ENCODE measurements at places on chromosomes 3 and 15.

DNA sequence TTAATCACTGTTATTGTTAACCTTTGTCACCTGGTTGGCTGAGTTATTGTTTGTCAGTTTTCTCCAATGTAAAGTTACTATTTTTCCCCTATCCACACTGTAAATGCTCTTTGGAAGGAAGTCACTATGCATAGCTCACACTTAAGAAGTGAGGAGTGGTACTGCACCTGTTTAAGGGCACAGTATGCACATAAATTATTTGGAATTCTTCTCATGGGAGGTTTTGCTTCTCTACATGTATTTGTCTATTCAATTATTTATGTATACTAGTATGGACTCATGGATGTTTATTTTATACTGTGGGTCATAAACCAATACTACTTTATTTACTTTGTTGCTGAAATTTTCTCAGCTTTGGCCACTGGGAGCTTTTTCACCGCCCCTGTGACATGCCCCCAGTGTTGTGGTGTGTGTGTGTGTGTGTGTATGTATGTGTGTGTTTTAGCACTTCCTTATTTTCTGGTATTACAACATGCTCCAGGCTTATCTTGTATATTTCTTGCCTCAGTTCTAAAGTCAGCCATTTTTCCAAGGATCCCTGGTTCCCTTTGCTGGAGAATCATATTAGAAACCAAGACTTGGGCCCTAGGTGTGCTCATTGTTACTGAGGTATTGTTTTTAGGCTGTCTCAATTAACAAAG lies 290.5 kb downstream of the KBTBD8 start:
- DNase-seq, result no peak

GRCh38 chr3:70620367-70620766 lies 307.9 kb upstream of the MDFIC2 start:
- no peak for DNase-seq

DNA sequence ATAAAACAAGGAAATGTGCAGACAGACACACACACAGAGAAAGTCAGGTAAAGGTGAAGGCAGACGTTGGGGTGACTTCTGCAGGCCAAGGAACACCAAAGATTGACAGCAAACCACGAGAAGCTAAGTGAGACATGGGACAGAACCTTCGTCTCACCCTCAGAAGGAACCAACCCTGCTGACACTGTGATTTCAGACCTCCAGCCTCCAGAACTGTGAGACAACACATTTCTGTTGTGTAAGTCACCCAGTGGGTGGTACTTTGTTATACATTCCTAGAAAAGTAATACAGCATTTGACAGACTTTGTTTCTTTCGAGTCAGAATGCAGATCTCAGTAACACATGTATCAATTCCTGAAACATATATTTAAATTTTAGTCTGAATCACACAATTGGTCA lies 7.1 kb downstream of the WDR72 start:
- DNase-seq, result no peak

- no peak for DNase-seq
These were observed 9.6 kb downstream of the MESP2 start for GRCh38 chr15:89785774-89786140.

- peak; percentile 10 for DNase-seq
These were observed 235.3 kb upstream of the ST8SIA2 start for GRCh38 chr15:92158426-92158825.

GRCh38 chr3:130850044-130850797 lies 43.7 kb upstream of the ATP2C1 start:
- no peak for DNase-seq

DNA sequence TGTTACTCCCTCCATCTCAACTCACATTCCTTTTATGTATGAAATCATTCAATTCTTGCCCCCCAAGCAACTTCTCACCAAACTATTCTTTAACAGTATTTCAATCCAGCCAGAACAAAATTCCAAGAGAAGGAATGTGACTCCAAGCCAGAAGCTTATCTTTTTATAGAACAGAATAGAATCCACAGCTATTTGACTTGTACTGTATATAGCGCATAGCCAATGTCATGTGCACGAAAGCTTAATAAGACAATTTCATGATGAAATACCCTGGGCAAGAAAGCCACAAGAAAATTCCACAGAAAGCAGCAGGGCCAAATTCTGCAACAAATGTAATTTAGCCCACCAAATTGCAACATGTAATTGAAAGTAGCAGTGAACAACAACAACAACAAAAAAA lies 127.6 kb upstream of the UBE2E2 start:
- DNase-seq, result no peak

GRCh38 chr3:49296781-49297411 lies 19.9 kb upstream of the C3orf62 start:
- DNase-seq, result no peak

- no peak for DNase-seq
These were observed 64.3 kb downstream of the KLF13 start for GRCh38 chr15:31390777-31391486.

- DNase-seq, result peak; percentile 87
These were observed at the start of gene ETFA for GRCh38 chr15:76311100-76311953. TSS of gene ETFA (minus strand) at chr15:76311469. CDS start at chr15:76311388, 81 bp downstream.

DNA sequence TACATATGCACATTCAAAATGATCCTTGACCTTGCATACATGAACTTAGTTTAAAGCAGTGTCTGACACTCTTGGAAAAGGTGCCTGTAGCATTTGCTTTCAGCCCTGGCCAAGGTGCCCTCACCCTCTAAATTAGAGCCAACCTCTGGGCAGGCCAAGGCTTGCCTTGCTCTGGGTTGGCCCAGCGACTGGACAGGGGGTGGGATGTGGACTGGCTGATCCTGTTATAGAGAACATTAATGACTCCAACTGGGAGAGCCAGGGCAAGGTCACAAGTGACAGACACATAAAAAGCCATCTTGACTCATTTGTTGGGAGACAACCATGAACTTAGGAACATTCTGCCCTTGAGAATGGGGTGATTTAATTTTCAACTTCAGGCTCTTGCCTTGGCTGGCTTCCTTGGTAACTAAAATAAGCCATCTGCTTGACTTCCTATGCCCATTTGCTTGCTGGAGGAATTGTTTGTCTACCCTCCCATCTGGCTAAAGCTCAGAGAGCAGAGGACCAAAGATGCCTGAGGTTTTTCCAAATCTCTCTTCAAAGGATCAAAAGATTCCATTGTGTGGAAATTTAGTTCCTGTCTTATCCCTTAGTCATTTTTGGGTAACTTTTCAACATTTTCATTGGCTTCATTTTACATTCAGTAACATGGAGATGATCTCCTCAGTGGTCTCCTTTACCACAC lies 403.7 kb downstream of the SOX2 start:
- no peak for DNase-seq

- no peak for DNase-seq
These were observed 53.7 kb upstream of the MEF2A start for GRCh38 chr15:99511866-99512661.

DNA sequence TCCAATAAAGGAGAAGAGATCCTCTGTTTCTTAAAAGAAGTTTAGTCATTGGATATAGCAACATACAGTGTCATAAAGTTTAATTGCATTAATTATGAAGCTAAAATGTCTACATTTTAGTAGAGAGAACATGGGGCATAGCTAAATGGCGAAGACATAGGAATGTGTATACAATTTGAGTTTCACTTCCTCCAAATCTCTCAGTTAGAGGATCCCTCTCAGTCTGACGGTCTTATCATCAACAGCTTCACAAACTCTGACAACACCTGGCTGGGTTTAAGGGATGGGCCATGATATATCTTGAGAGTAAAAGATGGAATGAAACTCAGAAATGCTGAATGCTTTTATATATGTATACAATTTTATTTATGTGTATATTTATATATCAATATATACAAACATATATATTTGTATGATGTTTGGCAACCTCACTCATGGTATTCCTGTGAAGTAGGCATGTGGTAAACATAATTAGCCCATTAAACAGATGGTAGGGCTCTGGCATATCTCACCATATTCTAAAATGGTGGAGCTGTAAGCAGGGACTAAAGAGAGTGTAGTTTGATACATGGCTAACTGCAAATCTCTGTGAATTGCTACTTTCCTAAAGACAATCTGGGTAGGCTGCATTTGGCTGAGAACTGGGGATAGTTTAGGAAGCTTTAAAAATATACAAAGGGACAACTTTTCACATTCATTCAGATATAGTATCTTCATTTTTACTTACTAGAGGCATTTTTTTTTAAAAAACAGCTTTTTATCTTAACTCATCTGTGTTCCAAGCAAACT lies 111.6 kb downstream of the TIGIT start:
- DNase-seq, result no peak

GRCh38 chr3:24270744-24271143 lies 223.9 kb downstream of the THRB start:
- no peak for DNase-seq

DNA sequence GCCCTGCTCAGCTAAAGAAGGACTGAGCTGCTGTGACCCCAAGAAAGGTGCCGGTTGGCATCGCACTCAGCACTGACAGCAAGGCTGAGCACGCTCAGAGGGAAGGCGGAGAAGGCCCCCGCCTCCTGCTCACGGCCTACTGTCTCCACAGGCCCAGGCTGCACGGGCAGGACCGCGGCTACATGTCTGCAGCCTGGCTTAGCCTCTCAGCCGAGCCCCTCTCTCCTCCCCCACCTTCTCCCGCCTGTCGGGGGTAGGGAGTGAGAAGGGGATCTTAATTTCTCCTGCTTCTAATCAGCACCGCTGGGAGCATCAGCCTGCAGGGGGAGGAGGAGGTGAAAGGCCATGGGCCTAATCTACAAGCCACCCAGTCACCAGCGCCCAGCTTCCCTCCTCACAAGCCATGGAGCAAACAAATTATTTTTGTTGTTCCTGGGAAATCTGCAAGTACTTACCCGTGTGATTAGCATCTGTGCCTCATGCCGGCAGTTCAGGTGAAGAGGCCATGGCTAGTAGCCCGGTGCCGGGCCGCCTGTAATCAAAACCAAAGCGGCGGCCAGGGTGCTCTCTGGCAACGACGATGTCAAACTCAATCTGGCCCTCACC lies 68.1 kb downstream of the EPHB3 start:
- no peak for DNase-seq

DNA sequence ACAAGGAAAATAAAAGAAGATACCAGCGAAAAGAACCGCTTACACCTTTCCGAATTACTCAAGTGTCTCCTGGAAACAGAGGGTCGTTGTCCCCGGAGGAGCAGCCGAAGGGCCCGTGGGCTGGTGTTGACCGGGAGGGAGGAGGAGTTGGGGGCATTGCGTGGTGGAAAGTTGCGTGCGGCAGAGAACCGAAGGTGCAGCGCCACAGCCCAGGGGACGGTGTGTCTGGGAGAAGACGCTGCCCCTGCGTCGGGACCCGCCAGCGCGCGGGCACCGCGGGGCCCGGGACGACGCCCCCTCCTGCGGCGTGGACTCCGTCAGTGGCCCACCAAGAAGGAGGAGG lies 325 bp downstream of the ALCAM start:
- no peak for DNase-seq

- DNase-seq, result no peak
These were observed 59.6 kb upstream of the CA12 start for GRCh38 chr15:63441266-63441665.

DNA sequence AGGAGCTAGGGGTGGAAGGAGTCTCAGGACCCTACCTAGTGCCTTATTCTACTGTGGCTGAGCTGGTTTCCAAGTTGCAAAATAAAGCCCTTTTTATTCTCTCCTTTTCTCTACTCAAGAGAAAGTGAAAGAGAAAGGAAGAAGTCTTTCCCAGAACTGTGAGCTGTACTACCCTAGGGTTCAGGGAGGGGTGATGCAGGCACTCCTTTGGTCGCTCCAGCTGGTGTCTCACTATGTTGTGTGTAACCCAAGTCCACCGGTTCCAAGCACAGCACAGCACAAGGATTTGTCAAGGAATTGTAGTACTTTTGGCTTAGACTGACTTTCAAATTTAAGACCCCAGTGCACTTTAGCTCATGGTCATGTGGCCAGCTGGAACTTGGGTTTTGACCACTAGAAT lies 1721.7 kb downstream of the OTOL1 start:
- DNase-seq, result no peak

DNA sequence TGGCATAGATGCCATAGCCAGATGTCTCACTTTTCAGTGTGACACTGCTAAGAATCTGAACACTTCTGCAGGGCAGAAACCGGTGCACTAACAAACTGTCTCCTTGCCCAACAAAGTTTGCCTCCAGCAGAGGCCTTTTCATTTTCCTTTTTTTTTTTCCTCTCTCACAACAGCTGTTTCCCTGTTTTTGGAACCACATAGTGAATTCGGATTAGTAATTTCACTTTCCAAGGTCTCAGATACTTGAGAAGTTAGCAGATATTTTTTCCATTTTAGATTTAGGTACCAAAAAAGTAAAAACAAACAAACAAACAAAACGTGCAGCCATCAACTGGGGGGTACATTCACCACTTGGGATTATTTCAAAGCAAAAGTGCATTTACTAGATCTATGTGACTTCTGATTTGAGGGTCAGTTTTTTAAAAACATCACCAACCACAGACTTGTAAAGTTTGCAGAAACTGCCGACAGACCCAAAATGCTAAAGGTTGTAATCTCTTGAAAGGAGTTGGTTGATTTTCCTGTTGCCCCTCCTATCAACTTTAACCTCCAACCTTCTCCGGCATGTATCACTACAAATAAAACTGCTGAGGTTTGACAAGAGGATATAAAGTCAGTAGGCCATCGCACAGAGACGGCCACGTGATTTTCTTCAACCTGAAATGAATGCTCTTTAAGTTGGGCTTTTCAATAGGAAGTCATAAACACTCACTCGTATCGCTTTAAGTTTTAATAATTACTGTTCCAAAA lies 169.1 kb downstream of the CDIN1 start:
- DNase-seq, result no peak

GRCh38 chr15:81492969-81493645 lies 119.1 kb upstream of the TMC3 start:
- DNase-seq, result no peak

DNA sequence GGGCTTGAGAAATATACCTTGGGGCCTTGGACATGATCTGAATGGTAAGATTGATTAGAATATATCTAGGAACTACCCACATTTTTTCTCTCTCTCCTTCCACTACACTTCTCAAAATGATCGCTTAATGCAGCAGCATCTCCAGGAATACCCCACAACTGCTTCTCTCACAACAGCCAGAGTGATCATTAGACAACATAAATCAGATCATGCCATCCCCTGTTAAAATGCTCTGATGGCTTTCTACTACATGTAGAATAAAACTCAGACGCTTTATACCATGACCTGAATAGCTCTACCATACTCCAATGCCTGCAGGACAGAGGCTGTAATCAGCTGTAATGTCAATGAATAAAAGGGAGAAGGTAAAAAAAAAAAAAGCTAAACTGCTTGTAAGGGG lies 451.4 kb downstream of the MECOM start:
- no peak for DNase-seq

- no peak for DNase-seq
These were observed 548.8 kb upstream of the MDFIC2 start for GRCh38 chr3:70861234-70861633.

GRCh38 chr15:44035781-44036699 lies 159.0 kb downstream of the FRMD5 start:
- no peak for DNase-seq
